Activated T-cell treated with anti-CD3 and anti-CD28 coated beads, Interleukin-2, amount 50 U/mL, for 72 hours (primary cell): ENCODE measurements at places on chromosomes 1 and 21. TPM values are rescaled to one million over a fixed set of nuclear protein-coding genes. Genes with fewer than 3 reads are reported as not detected.

EPHA8 gene
- total RNA-seq, result not detected

ODR4 gene
- total RNA-seq, result 17.5 TPM

SPRR3 gene
- not detected for total RNA-seq

OR2T11 gene
- not detected for total RNA-seq

CYP4A22 gene
- total RNA-seq, result not detected

PCBP3 gene
- total RNA-seq, result 20.2 TPM

LENEP gene
- total RNA-seq, result 0.65 TPM

CYYR1 gene
- total RNA-seq, result not detected

PTGFRN gene
- total RNA-seq, result 14.0 TPM

CADM3 gene
- not detected for total RNA-seq

JAM2 gene
- total RNA-seq, result 2.0 TPM

RNF186 gene
- not detected for total RNA-seq

VPS13D gene
- 40.5 TPM for total RNA-seq

CD1E gene
- total RNA-seq, result not detected

CELA3A gene
- total RNA-seq, result not detected

KRTAP11-1 gene
- not detected for total RNA-seq

USF1 gene
- total RNA-seq, result 52.3 TPM

RHD gene
- total RNA-seq, result 0.12 TPM

HES5 gene
- total RNA-seq, result 0.49 TPM

ADAMTS5 gene
- total RNA-seq, result not detected

TMEM222 gene
- 41.9 TPM for total RNA-seq

CD84 gene
- total RNA-seq, result 16.0 TPM

FAM167B gene
- total RNA-seq, result 1.6 TPM

AMY2B gene
- total RNA-seq, result 14.2 TPM

KISS1 gene
- not detected for total RNA-seq

DCST2 gene
- total RNA-seq, result 1.1 TPM

OR2M3 gene
- not detected for total RNA-seq

MCOLN2 gene
- total RNA-seq, result 76.3 TPM

VHLL gene
- total RNA-seq, result 0.91 TPM
